ENCODE measurements at places on chromosomes 4 and X. TPM values are rescaled to one million over a fixed set of nuclear protein-coding genes. Genes with fewer than 3 reads are reported as not detected.

Gene ANXA3
- total RNA-seq = 8.2 TPM

Gene CXCL1
- not detected for total RNA-seq

DNA sequence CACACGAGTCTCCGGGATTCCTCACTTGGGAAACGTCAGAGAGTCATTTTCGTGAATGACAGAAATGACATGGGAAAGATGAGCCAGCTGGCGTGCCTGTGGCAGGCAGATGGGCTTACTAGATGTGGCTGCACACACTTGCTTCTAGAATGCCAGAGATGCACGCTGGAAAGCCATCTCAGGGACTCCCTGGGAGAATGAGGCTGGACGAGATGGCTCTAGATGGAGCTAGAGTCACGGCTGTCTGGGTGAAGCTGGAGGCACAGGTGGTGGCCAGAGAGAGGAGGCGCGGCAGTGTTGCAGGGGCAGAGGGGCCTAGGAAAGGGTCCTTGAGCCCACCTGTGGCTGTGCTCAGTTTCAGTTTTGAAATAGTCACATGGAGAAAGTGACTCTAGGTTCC lies 26.0 kb downstream of the TKTL1 start:
- no peaks in the 10 kb centered on the region for H3K27me3 ChIP-seq
- no peak overlapping the region for H3K27ac ChIP-seq
- H3K36me3 ChIP-seq = no peaks in the 10 kb centered on the region
- no peak overlapping the region for H3K4me3 ChIP-seq
- DNase-seq = peak; percentile 5

Gene ERAS
- total RNA-seq = 0.22 TPM

DNA sequence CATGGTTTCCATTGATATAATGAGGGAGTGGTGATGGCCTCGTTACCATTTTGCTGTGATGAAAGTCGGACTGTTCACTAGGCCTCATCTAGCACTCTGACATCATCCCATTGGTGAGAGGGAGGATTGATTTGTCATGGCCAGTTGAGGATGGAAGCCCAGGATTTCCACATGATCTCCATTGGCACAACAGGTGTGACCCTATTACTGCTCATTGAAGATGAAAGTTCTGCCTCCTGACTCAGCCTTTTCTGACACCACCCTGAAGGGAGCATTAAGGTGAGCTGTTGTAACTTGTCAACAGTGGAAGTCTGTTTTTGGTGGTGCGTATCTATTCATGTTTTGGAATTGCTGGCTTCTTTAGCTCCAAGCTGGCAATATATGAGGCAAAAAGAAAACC lies 144.2 kb downstream of the PABPC4L start:
- H3K36me3 ChIP-seq = no peaks in the 10 kb centered on the region
- no peak overlapping the region for H3K4me3 ChIP-seq
- no peaks in the 10 kb centered on the region for H3K27me3 ChIP-seq
- DNase-seq = no peak
- no peaks in the 10 kb centered on the region for H3K4me1 ChIP-seq

Gene ADH1B
- 1.2 TPM for total RNA-seq

Gene CXCL11
- total RNA-seq = not detected

Gene DYNLT3
- 9.5 TPM for total RNA-seq

Gene PROM1
- 2.5 TPM for total RNA-seq

Gene GAGE12F
- not detected for total RNA-seq

Gene SPANXN3
- not detected for total RNA-seq

GRCh38 chr4:52889778-52890520 lies 27.8 kb downstream of the RASL11B start:
- no peak for DNase-seq
- no peaks in the 10 kb centered on the region for H3K4me1 ChIP-seq
- no peaks in the 10 kb centered on the region for H3K36me3 ChIP-seq
- H3K27ac ChIP-seq = no peak overlapping the region
- no peak overlapping the region for H3K4me3 ChIP-seq

DNA sequence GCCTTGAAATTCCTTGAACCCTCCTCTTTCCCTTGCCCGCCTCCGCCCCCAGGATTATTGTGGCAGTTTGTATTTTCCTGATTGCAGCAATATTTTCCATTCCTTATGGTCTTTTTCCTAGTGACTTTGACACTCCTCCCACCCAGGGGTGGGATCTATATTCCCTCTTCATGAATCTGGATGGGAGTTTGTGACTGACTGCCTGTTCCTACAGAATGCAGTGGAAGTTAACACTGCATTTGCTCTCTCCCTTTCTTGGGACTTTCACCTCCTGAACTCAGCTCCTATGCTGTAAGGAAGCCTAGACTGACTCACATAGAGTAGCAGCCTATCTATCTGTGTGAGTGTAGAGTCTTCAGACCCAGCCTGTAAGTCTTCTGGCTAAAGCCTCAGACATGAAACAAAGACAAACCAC lies 2.2 kb downstream of the FUNDC2 start:
- H3K36me3 ChIP-seq = no peaks in the 10 kb centered on the region
- H3K4me1 ChIP-seq = peaks cover 26% of the 10 kb centered on the region
- peak overlapping the region; percentile 30 for H3K27ac ChIP-seq
- DNase-seq = no peak
- H3K4me3 ChIP-seq = no peak overlapping the region

Gene SH3D19
- total RNA-seq = 34.4 TPM

DNA sequence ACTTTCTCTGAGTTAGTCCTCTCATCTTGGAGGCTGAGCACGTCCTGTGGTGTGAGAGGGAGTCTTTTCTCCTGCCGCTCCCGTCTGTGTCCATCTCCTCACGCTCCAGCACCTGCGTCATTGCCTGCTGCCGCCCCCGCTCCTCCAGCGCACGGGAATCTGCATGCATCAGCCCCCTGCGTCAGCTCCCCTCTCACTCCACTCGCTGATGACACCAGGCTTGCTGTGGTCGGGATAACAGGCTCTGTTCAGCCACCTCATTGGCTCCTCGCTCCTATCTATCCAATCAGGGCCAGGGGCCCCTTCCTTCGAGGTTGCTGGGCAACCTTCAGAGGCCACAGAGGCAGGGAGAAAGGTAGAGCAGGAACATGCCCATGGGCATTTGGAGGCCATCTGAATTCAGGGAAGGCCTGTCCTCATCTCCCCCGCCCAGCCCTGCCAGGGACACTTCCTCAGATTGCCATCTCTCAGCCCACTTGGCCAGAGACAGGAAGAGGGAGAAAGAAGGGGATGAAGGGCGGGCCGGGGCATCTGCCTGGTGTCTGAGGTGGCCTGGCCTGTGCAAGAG lies 9.3 kb downstream of the ZNF185 start:
- no peak for DNase-seq
- H3K36me3 ChIP-seq = no peaks in the 10 kb centered on the region
- no peak overlapping the region for H3K4me3 ChIP-seq
- H3K27ac ChIP-seq = no peak overlapping the region
- peaks cover 12% of the 10 kb centered on the region for H3K4me1 ChIP-seq
- no peaks in the 10 kb centered on the region for H3K27me3 ChIP-seq

DNA sequence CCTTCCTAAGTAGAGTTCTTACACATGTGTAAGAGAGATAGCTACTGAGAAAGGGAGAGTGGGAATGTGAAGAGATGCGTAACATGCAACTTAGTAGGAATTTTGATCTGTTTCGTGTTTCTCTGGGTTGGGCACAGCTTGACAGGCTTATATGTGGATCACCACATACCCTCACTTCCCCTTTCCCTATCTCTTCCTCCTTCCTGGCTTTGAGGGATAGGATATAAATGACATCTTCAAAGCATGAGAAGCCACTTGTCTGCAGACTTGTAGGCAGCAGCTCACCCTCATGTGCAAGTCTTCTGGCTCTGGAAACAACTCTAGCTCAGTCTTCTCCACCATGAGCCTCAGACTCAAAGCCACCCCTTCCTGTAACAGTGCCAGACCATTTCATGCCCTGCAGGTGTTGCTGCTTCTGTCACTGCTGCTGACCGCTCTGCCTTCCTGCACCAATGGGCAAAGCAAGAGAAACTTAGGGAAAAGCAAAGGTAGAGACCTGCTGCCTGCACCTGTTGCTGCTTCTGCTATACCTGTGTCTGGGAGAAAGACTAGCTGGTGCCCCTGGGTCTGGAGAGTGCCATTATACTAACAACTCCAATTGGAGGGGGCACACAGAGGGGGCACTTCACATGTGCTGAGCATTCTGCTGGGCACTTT lies 5.4 kb upstream of the PF4V1 start:
- H3K27me3 ChIP-seq = peaks cover 1% of the 10 kb centered on the region
- DNase-seq = no peak

GRCh38 chr4:168825975-168826374 lies 184.1 kb downstream of the CBR4 start:
- DNase-seq = no peak
- H3K27me3 ChIP-seq = peaks cover 11% of the 10 kb centered on the region
- H3K4me3 ChIP-seq = no peak overlapping the region
- H3K4me1 ChIP-seq = peaks cover 12% of the 10 kb centered on the region

DNA sequence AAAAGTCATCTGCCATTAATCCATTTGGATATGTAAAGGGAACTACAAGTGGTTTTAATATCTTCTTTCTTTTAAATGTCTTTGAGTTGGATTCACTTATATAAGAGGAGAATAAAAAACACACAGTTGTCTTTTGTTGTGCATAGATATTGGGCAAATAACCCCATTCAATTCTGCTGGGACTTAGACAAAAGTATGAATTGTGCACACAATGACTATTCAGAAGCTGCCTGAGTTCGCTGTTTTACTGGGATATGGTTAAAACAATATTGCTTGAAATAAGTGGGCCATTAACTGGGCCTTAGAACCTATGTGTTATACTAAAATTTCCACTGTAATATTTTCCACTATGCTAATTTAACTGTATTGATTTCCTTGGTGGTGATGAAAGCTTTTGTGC lies 71.7 kb downstream of the PCYT1B start:
- no peaks in the 10 kb centered on the region for H3K36me3 ChIP-seq
- no peak overlapping the region for H3K27ac ChIP-seq
- H3K4me3 ChIP-seq = no peak overlapping the region
- no peak for DNase-seq
- no peaks in the 10 kb centered on the region for H3K27me3 ChIP-seq

Gene MAGEB10
- not detected for total RNA-seq

DNA sequence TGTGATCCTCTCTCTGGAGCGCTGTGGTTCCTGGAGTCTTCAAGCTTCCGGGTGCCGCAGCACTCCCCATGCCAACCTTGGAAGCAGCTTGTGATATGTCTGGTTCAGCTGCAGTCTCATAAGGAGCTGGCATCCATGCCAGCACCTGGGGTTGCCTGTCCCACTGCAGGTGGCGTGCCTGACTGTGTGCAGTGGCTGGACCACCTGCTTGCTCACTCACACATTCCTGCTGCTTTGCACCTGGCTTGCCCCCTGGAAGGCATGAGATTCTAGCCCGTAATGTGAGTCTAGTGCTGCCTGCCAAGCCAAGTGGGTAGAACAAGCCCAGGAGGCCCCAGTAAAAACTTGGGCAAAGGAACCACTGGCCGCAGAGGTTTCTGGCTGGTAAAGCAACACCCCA lies 687.2 kb upstream of the AADAT start:
- DNase-seq = no peak
- H3K4me3 ChIP-seq = no peak overlapping the region
- H3K36me3 ChIP-seq = no peaks in the 10 kb centered on the region
- no peak overlapping the region for H3K27ac ChIP-seq
- no peaks in the 10 kb centered on the region for H3K27me3 ChIP-seq

DNA sequence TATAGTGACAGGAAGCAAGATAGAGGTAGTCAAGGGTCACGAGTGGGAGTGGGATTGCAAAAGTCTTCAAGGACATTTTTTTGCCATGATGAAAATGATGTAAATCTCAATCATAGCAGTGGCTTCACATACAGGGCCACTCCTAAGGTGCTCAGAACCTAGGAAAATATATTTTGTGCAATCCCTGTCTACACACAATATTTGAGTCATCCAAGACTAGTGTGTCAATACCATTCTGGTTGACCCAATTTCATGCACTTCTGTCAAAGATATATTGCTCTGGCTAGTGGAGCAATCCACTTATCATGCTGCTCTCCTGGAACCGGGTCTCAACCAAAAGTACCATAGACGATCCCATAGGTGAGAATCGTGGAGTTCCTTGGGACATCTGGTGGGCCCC lies 24.2 kb upstream of the XPNPEP2 start:
- no peaks in the 10 kb centered on the region for H3K36me3 ChIP-seq
- no peak overlapping the region for H3K4me3 ChIP-seq
- DNase-seq = no peak
- peaks cover 26% of the 10 kb centered on the region for H3K4me1 ChIP-seq
- no peak overlapping the region for H3K27ac ChIP-seq

Gene TDO2
- total RNA-seq = not detected

- H3K4me1 ChIP-seq = no peaks in the 10 kb centered on the region
- H3K4me3 ChIP-seq = no peak overlapping the region
- DNase-seq = no peak
- peaks cover 20% of the 10 kb centered on the region for H3K36me3 ChIP-seq
- H3K27ac ChIP-seq = no peak overlapping the region
- no peaks in the 10 kb centered on the region for H3K27me3 ChIP-seq
Observed at GRCh38 chrX:106791495-106791894, 11.0 kb upstream of the TBC1D8B start.

DNA sequence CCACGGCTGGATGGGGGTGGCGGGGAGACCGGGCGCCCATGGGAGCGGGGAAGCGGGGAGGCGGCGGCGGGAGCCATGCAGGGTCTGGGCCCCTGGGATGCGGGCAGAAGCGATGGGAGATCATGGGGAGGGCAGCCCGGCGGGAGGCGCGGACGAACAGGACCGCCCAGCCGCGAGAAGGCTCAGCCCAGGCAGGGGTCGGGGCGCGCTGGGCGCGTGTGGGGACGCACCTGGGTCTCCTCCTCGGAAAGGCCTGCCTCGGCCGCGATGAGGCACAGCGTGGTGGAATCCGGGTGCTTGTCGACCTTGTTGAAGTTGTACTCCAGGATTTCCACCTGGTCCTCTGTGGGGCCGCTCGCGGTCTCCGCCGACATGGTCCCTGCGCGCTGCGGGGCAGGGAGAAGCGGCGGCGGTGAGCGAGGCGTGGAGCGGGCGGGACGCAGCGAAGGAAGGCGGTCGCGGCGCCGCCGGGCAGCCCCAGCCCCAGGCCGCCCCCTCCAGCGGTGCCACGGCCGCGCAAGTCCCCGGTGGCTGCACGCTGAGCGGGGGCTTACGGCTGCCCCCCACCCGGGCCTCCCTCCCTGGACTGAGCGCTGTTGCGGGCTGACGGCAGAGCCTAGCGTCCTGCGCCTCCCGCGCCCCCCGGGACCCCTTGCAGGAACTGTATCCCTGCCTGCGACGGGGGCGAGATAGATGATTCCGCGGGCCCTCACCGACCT lies 25.3 kb downstream of the HOPX start:
- H3K36me3 ChIP-seq = no peaks in the 10 kb centered on the region
- no peak overlapping the region for H3K4me3 ChIP-seq
- H3K27ac ChIP-seq = no peak overlapping the region
- no peaks in the 10 kb centered on the region for H3K4me1 ChIP-seq
- peaks cover 4% of the 10 kb centered on the region for H3K27me3 ChIP-seq

- no peak for DNase-seq
- H3K4me1 ChIP-seq = no peaks in the 10 kb centered on the region
- H3K4me3 ChIP-seq = no peak overlapping the region
- H3K27ac ChIP-seq = no peak overlapping the region
Observed at GRCh38 chr4:47721892-47722575, 115.8 kb downstream of the CORIN start.

Gene MEPE
- total RNA-seq = not detected

GRCh38 chr4:184453365-184454160 lies 20.8 kb downstream of the IRF2 start:
- DNase-seq = no peak
- no peak overlapping the region for H3K4me3 ChIP-seq
- H3K4me1 ChIP-seq = peaks cover 27% of the 10 kb centered on the region
- H3K36me3 ChIP-seq = 0 out of 3 replicates have a peak, but pooled peaks cover 9% of the 10 kb centered on the region
- no peaks in the 10 kb centered on the region for H3K27me3 ChIP-seq
- H3K27ac ChIP-seq = no peak overlapping the region
